ENCODE measurements at places on chromosomes 6 and 20.

- DNase-seq = no peak
These were observed 4.3 kb downstream of the UST start for GRCh38 chr6:148750838-148751792.

DNA sequence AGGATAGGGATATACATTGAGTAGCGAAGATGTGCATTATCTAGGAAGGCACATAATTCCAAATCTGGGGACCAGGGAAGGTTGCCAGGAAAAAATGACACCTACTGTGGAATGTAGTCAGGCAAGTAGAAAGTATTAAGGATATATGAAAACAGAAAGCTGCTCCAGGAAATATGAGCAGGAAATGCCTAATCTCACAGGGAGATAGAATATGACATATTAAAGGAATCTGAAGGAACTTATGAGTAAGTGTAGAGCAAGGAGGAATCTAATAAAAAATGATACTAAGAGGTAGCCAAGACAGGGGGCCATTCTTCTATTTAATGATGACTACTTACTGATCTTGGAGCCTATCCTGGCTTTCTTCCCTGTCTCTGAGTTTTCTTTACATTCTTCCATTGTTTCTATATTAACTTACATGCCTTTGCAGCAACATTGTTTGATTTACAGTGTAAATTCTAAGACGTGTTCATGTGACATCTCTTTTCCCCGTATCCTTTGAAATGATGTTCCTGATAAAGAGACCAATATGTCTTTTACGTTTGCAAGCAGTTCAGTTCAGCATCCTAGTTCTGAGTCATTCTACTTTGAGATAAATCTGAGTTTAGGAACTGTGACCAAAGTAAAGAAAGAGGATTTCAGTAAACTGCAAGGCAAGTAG is 58.6 kb downstream of the TINAG start:
- DNase-seq = no peak

DNA sequence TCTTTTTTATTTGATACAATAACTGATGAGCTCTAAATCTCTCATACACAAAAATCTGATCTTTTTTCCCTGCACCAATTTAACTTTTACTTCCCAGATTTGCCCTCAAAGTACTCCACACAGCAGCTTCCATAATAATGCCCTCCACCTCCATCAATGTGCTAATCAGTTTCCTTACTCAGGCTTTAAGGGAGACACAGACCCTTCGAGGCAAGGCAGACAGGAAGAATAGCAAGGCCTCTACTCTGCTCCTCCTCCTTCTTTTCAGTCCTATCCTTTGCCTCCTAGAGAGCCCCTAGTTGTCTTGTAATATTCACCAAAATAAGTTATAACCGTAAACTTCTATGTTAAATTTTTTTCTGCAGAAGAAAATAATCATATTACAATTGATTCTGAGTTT is 444.9 kb upstream of the RNF217 start:
- DNase-seq = no peak

GRCh38 chr6:144411531-144412165 is 126.5 kb downstream of the UTRN start:
- DNase-seq = no peak

- no peak for DNase-seq
These were observed 29.2 kb downstream of the OSBPL2 start for GRCh38 chr20:62267543-62267942.

GRCh38 chr20:36950414-36951197 is 902 bp downstream of the SAMHD1 start:
- peak; percentile 30 for DNase-seq

GRCh38 chr6:24643920-24644319 is 2.1 kb downstream of the KIAA0319 start:
- DNase-seq = no peak

DNA sequence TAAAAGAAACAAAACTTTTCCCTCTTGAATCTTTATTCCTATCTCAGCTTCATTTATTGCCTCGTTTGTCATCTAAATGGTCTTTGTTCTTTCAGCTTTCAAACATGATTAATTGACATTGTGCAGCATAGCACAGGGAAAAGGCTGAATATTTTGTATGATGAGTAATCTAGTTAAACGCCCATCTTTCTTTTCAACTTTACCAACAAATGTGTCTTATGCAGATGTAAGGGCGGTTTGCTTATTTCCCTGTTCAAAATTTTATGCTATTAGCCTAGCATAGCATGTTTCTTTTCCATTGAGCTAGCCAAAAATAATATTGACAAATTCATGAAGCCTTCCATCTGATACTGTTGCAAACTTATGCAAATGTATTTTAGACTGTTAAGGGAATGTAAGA is 176.4 kb upstream of the AKAP12 start:
- DNase-seq = no peak

DNA sequence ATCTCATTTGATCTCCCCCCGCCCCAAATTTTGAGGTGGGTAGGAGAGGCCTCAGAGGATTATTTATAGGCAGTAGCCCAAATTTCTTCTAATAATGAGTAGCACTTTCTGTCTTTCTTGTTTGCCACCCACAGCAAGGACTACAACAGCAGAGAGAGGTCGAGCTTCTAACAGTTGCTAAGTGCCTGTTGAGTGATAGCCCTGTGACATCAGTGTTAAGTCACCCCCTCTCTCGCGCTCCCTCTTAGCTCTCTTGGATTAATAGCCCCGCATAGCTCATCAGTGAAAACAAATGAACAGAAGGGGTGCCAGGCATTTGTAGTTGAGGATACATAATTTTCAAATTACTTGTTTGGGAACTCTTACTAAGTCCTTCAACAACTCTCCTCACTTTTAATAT is 3.5 kb downstream of the ANKRD60 start:
- DNase-seq = no peak

DNA sequence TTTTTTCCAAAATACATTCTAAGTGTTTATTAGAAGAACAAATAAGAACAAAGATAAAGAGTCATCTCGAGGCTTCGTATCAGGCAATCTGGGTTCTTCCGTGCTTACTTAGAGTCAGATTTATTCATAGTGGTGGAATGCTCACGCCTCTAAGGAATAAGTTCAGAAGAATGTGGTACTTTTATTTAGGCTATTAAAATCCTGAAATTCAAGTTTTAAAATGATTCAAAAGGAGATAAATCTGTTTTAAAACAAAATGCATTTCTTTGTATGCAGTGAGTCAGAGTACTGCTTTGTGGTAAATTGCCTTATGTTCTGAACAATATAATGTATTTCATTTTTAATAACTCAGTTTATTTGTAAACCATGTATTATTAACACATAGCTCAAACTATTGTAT is 89.1 kb downstream of the FUT9 start:
- DNase-seq = no peak

GRCh38 chr6:81668615-81669047 is 83.8 kb downstream of the TENT5A start:
- DNase-seq = no peak

GRCh38 chr20:54292185-54292584 is 84.3 kb downstream of the PFDN4 start:
- DNase-seq = no peak

- no peak for DNase-seq
These were observed 79.9 kb downstream of the TOX2 start for GRCh38 chr20:43994486-43995100.

DNA sequence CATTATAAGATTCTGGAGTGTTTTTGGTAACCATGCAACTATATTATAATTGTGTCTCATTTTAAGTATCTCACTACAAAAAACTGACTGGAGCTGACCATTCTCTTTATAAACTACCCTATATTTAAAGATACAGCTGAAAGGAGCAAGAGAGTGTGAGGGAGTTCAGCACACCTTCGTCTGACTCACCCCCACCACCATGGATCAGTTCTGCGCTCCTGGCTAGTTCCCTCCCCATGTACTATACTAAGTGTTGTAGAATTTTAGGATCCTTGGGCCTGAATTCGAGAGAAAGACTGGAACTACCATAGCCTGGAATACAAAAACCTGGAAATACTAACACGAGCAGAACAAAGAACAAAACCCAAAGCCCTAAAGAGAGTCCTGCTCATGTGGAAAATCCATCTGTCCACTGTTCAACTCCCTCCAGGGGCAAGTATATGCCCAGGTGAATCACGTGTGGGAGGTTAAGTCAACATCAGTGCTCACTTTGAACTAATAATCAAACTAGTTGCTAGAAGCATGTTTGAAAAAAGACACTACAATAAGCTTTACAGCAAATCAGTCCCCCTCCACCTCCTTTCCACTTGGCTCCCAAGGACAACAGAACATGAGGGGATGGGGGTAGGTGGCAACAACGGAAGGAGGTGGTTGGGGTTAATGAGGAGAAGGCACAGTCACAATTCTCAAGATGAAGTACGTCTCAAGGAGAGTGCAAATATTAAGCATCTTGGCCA is 46.8 kb downstream of the ELOVL5 start:
- no peak for DNase-seq

- DNase-seq = no peak
These were observed 738.4 kb downstream of the DHX35 start for GRCh38 chr20:39700528-39700927.

GRCh38 chr6:41375598-41376151 is 40.3 kb downstream of the NCR2 start:
- no peak for DNase-seq

GRCh38 chr6:136070815-136071214 is 179.3 kb downstream of the MTFR2 start:
- no peak for DNase-seq

DNA sequence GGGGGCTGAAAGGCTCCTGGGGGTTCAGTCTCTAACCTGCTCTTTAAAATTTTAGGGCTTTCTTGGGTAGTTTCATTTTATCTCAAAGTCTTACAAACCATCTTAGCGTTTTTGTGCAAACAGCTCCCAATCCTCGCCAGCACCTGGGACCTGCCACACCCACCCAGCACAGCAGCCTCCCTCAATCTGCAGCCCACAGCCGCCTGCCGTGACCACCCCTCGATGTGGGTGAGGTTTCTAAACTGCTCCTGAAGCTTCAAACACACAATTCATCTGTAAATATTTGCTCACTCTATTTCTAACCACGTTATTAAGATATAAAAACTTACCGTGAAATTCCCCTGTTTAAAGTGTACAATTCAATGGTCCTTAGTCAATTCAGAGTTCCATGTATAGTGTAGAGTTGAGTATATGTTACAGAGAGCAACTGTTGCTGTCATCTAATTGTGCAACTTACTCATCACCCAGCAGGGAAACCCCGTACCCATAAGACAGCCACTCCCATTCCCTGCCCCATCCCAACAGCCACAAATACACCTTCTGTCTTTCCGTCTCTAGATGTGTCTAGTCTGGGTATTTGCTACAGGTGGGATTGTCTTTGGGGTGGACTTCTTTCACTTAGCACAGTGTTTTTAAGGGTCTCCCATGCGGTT is 381.0 kb downstream of the TAF4 start:
- DNase-seq = no peak

Measured in T follicular helper cell (primary cell).